Thymus (tissue), 14 donors: ENCODE measurements at places on chromosomes 7 and 10.

- DNase-seq, result no peak
Observed at GRCh38 chr10:119759832-119760231, 34.0 kb downstream of the INPP5F start.

GRCh38 chr7:73899731-73900142 lies 38.8 kb downstream of the TMEM270 start:
- DNase-seq, result no peak

- no peak for DNase-seq
Observed at GRCh38 chr7:37289781-37290180, 158.9 kb downstream of the ELMO1 start.

- DNase-seq, result no peak
Observed at GRCh38 chr7:35339811-35340210, 85.9 kb upstream of the TBX20 start.

DNA sequence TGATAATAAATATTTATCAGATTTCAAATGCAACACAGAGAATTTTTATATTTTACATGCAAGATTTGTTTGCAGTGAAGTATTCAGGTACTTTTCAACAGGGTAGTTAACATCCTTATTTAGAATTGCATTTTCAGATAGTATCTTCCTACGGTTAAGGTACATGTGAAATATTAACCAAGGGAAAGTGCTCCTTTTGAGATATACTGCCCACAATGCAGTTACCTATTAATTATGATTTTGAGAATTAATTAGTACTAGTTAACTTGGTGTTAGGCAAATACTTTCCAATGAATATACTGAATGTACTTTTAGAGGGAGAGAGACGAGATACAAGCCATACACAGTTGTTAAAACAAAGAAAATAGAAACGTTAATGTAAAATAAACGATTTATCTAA lies 206.2 kb upstream of the YAE1 start:
- no peak for DNase-seq

- no peak for DNase-seq
Observed at GRCh38 chr10:33952692-33953360, 618.4 kb upstream of the NRP1 start.

GRCh38 chr10:104028823-104029520 lies 56.7 kb downstream of the COL17A1 start:
- no peak for DNase-seq

DNA sequence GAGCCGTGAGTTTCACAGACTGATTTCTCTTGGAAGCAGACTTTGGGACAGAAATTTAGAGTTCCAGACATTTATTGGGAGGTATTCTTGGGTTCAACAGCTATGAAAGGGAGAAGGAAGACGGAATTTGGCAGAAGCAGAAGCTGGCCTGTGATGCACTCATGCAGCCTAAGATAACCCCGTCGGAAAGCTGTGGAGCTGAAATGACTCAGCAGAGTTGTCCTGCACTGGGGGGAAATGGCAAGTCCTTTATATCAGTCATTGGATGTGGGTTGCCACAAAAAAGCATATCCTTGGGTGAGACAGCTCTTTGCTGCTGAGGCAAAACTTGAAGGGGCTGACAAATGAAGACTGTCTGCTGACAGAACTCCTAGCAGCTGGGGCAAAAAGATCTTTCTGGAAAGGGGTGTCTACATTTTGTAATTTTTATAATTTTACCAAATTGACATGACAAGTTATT lies 11.5 kb upstream of the MICU1 start:
- peak; percentile 28 for DNase-seq

GRCh38 chr10:18196806-18197550 lies 56.8 kb downstream of the CACNB2 start:
- DNase-seq, result no peak

GRCh38 chr10:51888263-51888662 lies 188.9 kb upstream of the CSTF2T start:
- no peak for DNase-seq

- no peak for DNase-seq
Observed at GRCh38 chr7:30282735-30283134, 1.7 kb upstream of the ZNRF2 start.

- no peak for DNase-seq
Observed at GRCh38 chr7:50356212-50356944, 51.9 kb downstream of the IKZF1 start.

DNA sequence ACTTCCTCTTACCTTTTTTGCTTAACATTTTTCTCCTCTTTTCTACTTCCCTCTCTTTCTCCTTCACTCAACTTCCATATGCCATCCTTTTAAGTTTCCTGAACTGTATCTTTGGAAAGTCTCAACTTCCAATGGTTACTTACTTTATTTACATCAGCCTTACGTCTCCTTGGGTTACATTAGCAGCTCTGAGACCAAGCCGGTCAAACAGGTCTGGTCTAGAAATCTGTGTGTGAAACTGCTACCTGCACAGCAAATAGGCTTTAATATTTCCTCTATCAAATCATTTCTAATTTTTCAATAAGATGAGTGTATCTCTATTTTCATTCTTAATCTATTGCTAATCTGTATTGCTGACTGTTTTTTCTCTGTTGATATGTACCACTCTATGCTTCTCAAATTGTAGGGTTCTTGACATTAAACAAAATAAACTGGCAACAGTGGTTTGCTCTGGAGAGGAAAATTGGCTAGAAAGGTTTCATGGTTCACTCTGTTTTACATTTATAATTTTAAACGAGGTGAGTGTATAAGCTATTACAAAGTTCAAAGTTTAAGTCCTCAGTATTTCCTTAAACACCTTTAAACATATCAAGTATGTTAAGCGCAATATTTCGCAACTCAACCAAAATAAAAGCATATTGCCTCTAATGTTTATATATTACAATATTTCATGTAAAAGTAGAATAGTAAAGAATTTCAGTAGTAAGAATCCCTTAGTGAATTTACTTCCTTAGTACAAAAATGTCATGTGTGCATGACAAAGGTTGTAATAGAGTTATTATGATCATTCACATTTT lies 3.6 kb upstream of the SEMA3C start:
- no peak for DNase-seq

- no peak for DNase-seq
Observed at GRCh38 chr7:44284216-44284615, 41.2 kb downstream of the CAMK2B start.

DNA sequence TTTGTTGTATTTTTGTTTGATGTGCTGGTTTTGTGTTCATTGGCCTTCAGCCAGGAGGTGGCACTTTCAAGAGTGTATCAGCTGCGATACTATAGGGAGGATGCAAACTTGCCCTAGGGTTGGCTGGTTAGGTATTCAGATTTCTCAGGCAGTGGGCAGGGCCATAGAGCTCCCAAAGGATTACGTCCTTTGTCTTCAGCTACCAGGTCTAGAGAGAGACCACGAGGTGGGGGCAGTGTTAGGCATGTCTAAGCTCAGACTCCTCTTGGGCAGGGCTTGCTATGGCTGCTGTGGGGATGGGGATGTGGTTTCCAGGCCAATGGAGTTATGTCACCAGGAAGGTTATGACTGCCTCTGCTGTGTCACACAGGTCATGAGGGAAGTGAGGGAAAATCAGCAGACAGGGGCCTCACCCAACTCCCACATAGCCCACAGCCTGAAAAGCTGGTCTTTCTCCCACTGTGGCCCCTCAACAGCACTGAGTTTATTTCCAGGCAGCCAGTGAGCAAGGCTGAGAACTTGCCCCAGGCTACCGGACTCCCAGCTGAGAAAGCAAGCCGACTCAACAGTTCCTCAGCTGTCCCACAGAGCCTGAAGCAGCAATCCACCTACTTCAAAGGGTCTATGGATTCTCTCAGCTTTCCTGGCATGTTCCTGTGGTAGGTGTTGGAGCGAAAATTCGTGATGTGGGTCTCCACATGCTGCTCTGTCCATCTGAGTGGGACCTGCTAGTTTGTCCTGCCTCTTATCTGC lies 227.4 kb upstream of the COBL start:
- DNase-seq, result no peak

DNA sequence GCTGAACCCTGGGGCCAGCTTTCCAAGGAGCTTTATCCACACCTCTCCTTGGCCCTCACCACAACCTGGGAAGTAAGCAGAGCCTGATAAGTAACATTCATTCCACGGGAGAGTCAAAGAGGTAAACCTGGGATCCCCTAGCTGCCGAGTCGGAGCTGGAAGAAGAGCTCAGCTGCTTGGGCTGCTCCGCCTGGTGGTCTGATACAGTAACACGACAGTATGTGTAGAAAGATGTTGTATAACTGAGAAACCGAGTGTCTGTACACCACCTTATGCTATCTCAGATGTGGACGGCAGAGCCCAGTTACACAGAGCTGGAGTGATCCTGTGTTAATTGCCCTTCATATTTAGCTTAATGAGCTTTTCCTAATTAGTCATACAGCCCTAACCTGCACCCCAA lies 151.3 kb upstream of the KMT2E start:
- DNase-seq, result no peak
